Osteoblast (primary cell): ENCODE measurements at places on chromosomes 7 and 10. TPM values are rescaled to one million over a fixed set of nuclear protein-coding genes. Genes with fewer than 3 reads are reported as not detected.

Gene FAM25A
- not detected in 2 replicates for total RNA-seq

Gene ZNF479
- total RNA-seq, result not detected in 2 replicates

Gene FAM131B
- total RNA-seq, result 1.2 and 1.4 TPM in 2 replicates

Gene AS3MT
- 6.2 and 8.0 TPM in 2 replicates for total RNA-seq

Gene PDE6C
- total RNA-seq, result not detected in 2 replicates

DNA sequence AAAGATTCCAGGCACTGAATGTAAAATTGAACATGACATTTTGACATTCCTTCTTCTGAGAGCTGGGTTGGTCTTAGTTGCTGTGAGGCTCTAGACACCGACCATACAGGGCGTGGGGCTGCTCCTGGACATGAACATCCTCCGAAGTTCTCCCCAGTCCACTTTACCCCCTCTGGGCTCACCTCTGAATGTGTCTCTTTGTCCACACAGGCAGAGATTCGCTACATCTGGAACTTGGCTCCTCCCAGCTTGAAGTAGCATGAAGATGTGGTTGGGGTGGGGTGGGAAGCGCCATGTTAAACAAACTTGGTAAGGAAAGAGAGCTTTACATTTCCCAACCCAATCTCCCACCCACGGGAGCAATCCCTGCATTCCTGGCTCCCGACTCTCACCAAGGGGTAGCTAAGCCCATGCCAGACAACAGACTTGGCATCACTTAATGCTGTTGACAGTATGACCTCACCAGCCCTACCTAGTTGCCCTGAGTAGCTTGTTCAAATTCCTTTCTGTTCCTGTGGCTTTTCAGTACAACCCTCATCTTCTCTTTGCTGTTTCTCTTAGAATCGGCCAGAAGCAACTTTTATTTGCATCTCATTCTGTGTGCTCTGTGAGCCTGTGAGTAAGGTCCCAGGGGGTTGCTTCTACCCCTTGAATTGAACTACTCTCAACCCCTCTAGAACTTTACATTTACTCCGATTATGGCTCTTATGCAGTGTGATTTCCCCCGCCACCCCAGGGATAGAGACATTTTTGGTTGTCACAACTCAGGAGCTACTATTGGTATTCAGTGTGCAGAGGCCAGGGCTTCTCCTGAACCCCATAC, 211.4 kb downstream of the SEC23IP start:
- no peak overlapping the region for H3K27ac ChIP-seq
- H3K36me3 ChIP-seq, result no peaks in the 10 kb centered on the region

DNA sequence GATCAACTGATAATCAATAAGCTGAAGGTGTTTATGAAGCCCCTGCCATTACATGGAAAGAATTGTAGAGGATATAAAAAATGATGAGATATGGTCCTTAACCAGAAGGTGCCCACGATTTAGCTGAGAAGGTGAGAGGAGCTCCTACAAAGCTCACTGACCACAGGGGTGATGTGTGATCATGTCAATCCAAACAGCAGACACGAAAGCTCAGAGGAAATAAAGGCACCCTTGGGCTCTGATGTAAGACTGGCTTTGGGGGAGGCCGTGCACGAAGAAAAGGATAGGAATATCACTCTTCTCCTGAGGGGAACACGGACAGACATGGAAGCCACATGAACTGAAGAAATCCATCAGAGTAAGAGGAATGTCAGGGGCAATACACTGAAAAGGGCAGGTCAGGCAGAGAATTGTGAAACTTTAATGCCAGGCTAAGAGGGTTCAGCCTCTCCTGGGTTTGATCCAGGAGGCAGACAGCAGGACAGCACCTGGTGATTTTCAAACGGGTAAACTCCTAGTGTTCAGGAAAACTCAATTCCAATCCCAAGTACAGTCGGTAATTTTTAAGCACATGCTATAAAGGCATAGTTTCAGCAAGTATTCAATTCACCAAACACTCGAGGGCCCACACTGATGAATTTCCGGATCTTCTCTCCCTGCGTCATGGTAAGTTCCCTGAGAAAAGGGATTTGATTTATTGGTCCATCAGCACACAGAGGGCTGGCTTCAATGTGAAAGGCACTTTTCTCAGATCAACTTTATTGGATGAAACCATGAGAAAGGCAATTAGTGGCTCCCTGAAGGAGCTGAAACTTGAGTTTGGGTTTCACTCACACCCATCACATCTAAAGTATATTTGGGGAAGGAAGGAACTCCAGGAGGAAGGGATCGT, 163.8 kb downstream of the PRPF18 start:
- no peak overlapping the region for H3K27ac ChIP-seq
- no peaks in the 10 kb centered on the region for H3K27me3 ChIP-seq
- no peak for DNase-seq
- H3K36me3 ChIP-seq, result no peaks in the 10 kb centered on the region
- H3K4me1 ChIP-seq, result peaks cover 13% of the 10 kb centered on the region

GRCh38 chr7:66902844-66903180, 18.2 kb upstream of the TMEM248 start:
- DNase-seq, result peak; percentile 55
- no peaks in the 10 kb centered on the region for H3K36me3 ChIP-seq
- no peak overlapping the region for H3K4me3 ChIP-seq

DNA sequence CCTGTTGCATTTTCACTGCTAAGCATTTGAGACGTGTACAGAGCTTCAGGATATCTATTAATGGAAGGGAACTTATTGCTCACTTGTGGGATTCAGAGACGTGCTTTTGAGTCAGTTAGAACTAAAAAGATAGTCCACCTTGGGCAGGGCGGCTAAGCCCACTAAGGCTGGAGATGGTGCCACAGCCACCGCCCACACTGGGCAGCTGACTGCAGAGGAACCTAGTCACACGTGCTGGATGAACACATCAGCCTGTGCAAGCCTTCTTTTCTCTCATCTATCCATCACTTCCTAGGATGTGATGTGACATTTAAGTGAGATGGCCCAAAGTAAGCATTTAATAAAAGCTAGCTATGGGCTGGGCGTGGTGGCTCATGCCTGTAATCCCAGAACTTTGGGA, 78.0 kb downstream of the PTPRE start:
- H3K4me1 ChIP-seq, result peaks cover 8% of the 10 kb centered on the region
- H3K4me3 ChIP-seq, result no peak overlapping the region
- H3K36me3 ChIP-seq, result no peaks in the 10 kb centered on the region
- H3K27ac ChIP-seq, result no peak overlapping the region
- H3K27me3 ChIP-seq, result no peaks in the 10 kb centered on the region

DNA sequence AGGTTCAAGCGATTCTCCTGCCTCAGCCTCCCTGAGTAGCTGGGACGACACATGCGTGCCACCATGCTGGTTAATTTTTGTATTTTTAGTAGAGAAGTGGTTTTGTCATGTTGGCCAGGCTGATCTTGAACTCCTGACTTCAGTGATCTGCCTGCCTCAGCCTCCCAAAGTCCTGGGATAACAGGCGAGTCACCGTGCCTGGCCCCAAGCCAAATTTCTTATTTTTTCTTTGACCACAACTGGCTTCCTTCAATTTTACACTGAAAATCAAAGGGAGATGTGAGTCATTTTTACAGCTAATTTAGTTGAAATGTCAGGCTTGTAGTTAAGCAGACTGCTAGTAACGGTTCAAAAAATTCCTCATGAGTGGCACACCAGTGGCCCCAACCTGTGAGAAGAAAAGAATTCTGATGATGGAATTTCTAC, 7.8 kb downstream of the RNF216 start:
- no peaks in the 10 kb centered on the region for H3K27me3 ChIP-seq
- peak overlapping the region; percentile 79 for H3K27ac ChIP-seq
- peaks cover 19% of the 10 kb centered on the region for H3K4me1 ChIP-seq

GRCh38 chr10:86775056-86775869, 18.8 kb downstream of the BMPR1A start:
- H3K4me1 ChIP-seq, result peaks cover 6% of the 10 kb centered on the region
- no peaks in the 10 kb centered on the region for H3K36me3 ChIP-seq
- no peak overlapping the region for H3K4me3 ChIP-seq
- peak overlapping the region; percentile 26 for H3K27ac ChIP-seq

- H3K27ac ChIP-seq, result no peak overlapping the region
- no peaks in the 10 kb centered on the region for H3K4me1 ChIP-seq
- H3K27me3 ChIP-seq, result peaks cover 12% of the 10 kb centered on the region
These were observed 6.2 kb upstream of the CHST15 start for GRCh38 chr10:124099604-124100003.

GRCh38 chr7:117858712-117859111, 14.5 kb downstream of the CTTNBP2 start:
- H3K36me3 ChIP-seq, result no peaks in the 10 kb centered on the region
- H3K4me1 ChIP-seq, result no peaks in the 10 kb centered on the region
- H3K4me3 ChIP-seq, result no peak overlapping the region
- no peaks in the 10 kb centered on the region for H3K27me3 ChIP-seq

DNA sequence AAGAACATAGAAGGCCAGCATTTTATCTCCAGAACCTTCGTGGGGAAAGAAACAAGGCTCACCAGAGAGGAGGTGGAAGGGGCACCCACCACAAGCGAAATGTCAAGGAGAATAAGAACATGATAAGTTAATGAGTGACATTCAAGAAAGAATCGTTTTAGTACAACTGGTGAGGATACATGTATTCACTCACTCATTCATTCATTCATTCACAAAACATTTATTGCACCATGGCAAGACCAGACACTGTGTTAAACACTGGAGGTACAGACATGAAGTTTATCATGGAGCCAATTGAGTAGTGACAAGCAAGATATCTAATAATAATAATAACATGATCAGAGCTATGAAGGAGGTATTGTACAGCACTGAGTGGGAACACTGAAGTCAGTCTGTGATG, 1.7 kb upstream of the ZNRF2 start:
- H3K4me3 ChIP-seq, result no peak overlapping the region
- H3K27me3 ChIP-seq, result no peaks in the 10 kb centered on the region
- H3K36me3 ChIP-seq, result no peaks in the 10 kb centered on the region
- H3K4me1 ChIP-seq, result peaks cover 14% of the 10 kb centered on the region
- no peak overlapping the region for H3K27ac ChIP-seq

- no peaks in the 10 kb centered on the region for H3K27me3 ChIP-seq
- H3K4me3 ChIP-seq, result no peak overlapping the region
- no peaks in the 10 kb centered on the region for H3K36me3 ChIP-seq
- H3K4me1 ChIP-seq, result peaks cover 44% of the 10 kb centered on the region
- H3K27ac ChIP-seq, result peak overlapping the region; percentile 49
These were observed 288.9 kb downstream of the KCNMA1 start for GRCh38 chr10:77348751-77349150.

DNA sequence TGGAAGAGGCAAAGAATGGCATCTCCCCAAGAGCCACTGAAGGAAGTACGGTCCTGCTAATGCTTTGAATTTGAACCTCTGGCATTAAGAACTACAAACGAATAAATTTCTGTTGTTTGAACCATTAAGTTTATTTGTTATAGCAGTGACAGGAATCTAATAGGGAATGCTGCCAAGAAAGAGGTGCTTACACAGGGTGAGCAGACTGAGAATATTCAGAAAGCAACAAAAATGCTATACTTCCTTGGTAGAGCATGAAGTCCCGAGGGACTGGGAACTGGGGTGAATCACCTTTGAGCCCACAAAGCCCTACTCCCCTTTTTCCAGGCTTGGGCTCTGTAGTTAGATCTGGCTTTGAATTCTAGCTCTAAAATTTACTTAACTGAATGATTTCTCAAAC, 45.0 kb downstream of the PANK1 start:
- H3K4me3 ChIP-seq, result no peak overlapping the region
- peak; percentile 69 for DNase-seq
- peaks cover 3% of the 10 kb centered on the region for H3K4me1 ChIP-seq

GRCh38 chr10:77911535-77912123, 14.9 kb downstream of the DLG5 start:
- H3K4me1 ChIP-seq, result peaks cover 33% of the 10 kb centered on the region
- H3K27me3 ChIP-seq, result no peaks in the 10 kb centered on the region
- DNase-seq, result peak; percentile 76
- H3K4me3 ChIP-seq, result no peak overlapping the region
- no peaks in the 10 kb centered on the region for H3K36me3 ChIP-seq
- no peak overlapping the region for H3K27ac ChIP-seq

DNA sequence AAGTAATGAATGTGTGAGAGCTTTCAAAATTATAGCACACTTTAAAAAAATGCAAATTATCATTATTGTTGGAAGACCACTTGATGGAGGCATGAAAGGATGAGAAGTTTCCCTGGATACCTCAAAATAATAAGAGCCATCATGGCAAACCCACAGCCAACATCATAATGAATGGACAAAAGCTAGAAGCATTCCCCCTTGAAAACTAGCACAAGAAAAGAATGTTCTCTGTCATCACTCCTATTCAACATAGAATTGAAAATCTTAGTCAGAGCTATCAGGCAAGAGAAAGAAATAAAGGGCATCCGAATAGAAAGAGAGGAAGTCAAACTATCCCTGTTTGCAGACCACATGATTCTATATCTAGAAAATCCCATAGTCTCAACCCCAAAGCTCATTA, 887.2 kb upstream of the LRRTM3 start:
- no peak for DNase-seq
- H3K27me3 ChIP-seq, result no peaks in the 10 kb centered on the region
- no peaks in the 10 kb centered on the region for H3K4me1 ChIP-seq
- H3K36me3 ChIP-seq, result no peaks in the 10 kb centered on the region

DNA sequence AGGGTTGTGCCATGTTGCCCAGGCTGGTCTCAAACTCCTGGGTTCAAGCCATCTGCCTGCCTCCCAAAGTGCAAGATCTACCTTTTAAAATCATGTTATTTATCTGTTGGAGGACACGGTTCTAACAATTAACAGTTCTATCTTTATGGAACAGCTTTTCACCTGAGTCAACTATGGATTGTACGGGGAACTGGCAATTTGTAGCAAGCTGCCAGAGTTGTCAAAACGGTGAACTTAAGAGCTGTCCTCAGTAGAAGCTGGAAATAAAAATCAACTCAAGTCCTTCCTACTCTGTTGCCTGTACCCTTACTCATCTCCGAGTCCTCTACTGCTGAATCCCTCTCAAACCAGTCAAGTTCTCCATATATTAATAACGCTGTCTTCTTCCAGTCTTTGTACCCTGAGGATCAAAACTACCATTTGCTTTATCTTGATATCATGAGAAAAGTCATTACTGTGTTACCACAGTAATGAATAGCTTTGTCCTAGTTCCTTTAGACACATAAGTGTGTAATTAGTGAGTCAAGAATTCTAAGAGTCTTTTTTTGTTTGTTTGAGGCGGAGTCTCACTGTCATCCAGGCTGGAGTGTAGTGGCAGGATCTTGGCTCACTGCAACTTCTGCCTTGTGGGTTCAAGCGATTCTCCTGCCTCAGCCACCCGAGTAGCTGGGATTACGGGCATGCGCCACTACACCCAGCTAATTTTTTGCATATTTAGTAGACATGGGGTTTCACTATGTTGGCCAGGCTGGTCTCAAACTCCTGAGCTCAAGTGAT, 28.2 kb downstream of the HBP1 start:
- no peaks in the 10 kb centered on the region for H3K27me3 ChIP-seq
- H3K4me1 ChIP-seq, result no peaks in the 10 kb centered on the region
- H3K27ac ChIP-seq, result no peak overlapping the region
- no peak overlapping the region for H3K4me3 ChIP-seq
- peaks cover 52% of the 10 kb centered on the region for H3K36me3 ChIP-seq
